ENCODE measurements at places on chromosomes 16 and 17. TPM values are rescaled to one million over a fixed set of nuclear protein-coding genes. Genes with fewer than 3 reads are reported as not detected.

DNA sequence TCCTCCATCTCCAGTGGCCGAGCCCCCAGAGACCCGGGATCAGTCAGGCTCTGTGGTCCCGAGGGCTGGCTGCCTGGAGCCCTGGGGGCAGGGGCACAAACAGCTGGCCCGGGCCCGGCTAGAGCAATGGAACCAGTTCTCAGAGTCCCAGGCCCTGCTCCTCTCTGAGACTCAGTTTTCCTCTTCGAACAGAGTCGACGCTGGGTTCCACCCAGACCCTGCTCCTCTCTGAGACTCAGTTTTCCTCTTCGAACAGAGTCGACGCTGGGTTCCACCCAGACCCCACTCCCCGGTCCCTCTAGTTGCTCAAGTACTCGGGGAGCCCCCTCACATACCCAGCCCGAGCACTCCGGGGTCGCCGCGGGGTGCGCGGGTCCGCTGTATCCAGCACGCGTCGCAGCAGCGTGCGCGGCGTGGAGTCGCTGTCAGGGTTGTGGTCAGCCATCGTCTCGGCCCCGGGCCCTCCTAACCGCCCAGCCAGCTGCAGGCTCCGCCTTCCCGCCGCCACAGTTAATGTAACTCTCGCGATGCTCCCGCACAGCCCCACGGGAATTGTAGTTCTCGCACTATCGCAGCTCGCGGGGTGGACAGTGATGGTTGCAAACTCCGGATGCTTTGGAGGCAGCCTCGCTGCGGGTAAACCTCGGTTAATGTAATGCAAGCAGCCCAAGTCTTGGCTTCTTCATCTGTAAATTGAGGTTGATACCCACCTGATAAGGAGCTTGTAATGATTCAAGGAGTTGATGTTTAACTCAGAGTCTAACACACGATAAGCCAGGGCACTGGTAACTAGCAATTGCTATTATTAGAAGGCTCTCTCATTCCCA is 8.5 kb upstream of the THAP11 start:
- no peaks in the 10 kb centered on the region for H3K27me3 ChIP-seq
- no peak overlapping the region for H3K27ac ChIP-seq
- peak; percentile 99 for DNase-seq
- no peaks in the 10 kb centered on the region for H3K4me1 ChIP-seq

GRCh38 chr17:67422897-67423296 is 45.8 kb downstream of the PITPNC1 start:
- DNase-seq, result no peak
- no peaks in the 10 kb centered on the region for H3K36me3 ChIP-seq
- H3K27me3 ChIP-seq, result no peaks in the 10 kb centered on the region
- H3K4me3 ChIP-seq, result no peak overlapping the region

- H3K36me3 ChIP-seq, result no peaks in the 10 kb centered on the region
- H3K27me3 ChIP-seq, result no peaks in the 10 kb centered on the region
- no peaks in the 10 kb centered on the region for H3K4me1 ChIP-seq
These were observed 19.2 kb downstream of the HNF1B start for GRCh38 chr17:37725601-37726146.

CDK5RAP3 gene
- 196 TPM for total RNA-seq

TAC4 gene
- not detected for total RNA-seq

GRCh38 chr17:47162013-47162622 is 27.0 kb downstream of the CDC27 start:
- no peak overlapping the region for H3K4me3 ChIP-seq
- H3K4me1 ChIP-seq, result no peaks in the 10 kb centered on the region
- H3K27me3 ChIP-seq, result no peaks in the 10 kb centered on the region
- no peak overlapping the region for H3K27ac ChIP-seq
- no peak for DNase-seq
- no peaks in the 10 kb centered on the region for H3K36me3 ChIP-seq

LMF1 gene
- 38.4 TPM for total RNA-seq

GRCh38 chr17:17548044-17548443 is 43.5 kb downstream of the PEMT start:
- H3K36me3 ChIP-seq, result no peaks in the 10 kb centered on the region
- no peak overlapping the region for H3K4me3 ChIP-seq
- H3K27ac ChIP-seq, result no peak overlapping the region
- H3K27me3 ChIP-seq, result no peaks in the 10 kb centered on the region

ZDHHC7 gene
- 57.0 TPM for total RNA-seq

KRT33A gene
- not detected for total RNA-seq
